ENCODE measurements at places on chromosomes 1 and 21.

DNA sequence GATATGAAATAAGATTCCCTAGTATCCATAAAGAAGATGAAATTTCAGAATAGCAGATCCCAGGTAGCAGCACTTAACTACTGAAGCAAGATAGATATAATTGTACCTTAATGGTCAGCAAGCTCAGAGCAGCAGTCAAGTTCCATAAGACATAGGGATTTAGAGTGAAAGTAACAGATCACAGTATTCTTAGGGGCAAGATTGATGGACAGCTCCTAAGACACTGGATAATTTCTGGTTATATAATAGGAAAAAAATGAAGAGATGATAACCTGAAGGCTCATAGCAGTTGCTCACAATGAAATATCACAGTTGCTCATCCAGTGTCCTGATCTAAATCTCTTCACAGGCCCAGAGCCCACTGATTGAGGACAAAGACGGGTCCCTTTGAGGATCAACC lies 66.0 kb downstream of the SLC30A10 start:
- DNase-seq, result no peak

DNA sequence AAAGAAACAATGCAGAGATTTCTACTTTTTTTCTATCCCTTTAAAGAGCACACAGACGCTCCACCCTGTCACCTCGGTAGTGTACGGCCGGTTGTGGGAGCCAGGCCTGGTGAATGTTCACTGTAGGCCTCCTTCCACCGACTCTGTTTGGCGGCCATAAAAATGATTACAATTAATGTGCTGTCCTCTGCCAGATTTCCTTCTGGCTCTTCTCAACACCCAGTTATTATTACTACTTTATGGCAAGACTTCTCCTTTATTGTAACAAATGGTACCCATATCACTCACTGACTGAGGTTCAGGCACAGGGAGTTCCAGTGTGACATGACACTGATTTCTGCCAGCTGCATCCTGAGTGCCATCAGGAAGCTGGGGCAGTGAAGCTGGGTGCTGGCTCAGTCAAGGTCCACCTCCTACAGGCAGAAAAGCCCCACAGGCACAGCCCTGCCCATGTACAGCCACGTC lies 37.4 kb downstream of the GPR161 start:
- no peak for DNase-seq

DNA sequence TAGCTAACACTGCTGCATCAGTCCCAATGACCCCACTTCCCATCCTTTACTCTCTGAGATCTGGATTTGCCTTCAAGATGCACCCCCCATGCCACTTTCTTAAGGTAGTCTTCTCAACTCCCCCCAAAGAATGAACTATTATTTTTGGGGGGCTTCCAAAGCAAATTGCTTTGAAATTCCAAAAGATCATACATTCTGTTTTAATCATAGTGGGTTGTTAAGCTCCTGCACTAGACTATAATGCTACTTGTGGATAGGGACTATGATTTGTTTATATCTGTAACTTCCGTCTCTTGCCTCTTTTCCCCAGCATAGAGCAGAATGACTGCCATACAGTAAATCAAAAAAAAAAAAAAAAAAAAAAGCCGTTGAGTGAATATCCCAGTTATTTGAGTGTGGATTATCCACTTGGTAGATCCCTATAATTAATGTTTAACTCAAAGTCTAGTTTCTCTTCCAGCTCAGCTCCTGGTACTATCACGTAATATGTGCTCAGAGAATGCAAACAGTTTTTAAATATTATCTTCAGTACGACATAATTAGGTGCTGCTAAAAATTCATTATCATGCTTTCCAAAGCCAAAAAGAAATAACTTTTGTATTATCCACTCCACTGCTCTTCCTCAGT lies 26.9 kb downstream of the KIRREL1 start:
- DNase-seq, result no peak

DNA sequence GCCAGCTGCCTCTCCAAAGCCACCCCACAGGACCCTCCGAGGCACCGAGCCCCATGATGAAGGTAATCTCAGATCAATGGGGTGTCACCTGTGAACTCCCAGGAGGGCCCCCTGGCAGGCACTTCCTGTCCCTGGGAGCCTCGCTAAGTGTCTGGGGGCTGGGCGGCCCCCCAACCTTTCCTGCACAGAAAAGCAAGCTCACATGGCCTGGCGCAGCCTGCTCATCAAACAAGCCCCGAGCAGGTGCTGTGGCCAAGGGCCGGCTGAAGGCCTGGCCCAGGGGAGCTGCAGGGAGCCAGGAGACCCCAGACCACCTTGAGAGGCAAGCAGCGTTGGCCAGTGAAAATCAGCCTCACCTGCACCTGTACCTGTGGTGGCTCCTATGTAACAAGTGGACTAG lies 2.9 kb downstream of the RIPK4 start:
- DNase-seq, result no peak

DNA sequence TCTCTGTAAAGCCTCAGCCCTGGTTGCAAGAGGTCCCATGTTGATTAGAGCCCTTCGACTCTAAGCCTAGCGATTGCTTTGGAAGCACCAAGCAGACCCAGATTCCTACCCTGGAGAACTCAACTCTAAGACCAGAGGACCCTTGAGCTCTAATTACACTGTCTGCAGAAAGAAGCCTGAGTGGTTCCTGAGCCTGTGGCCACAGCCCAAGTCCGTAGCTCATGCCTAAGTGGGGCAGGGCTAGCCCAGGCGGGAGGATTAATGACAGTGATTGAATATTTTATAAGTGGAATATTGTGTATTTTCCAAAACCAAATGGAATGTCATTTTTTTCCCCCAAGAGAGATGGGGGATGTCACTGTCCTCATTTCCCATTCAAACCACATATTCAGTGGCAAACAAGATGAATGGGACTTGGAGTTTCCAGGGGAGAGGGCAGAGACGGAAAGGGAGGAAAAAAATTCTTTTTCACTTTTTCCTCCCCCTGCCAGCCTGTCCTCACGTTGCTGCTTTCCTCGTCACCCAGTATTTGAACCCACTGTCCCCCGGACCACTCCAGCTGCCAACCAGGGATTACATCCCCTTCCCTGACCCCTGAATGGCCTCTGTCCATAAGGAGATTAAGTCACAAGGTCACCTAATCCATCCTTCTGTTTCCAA lies 79.6 kb upstream of the CTTNBP2NL start:
- DNase-seq, result no peak

DNA sequence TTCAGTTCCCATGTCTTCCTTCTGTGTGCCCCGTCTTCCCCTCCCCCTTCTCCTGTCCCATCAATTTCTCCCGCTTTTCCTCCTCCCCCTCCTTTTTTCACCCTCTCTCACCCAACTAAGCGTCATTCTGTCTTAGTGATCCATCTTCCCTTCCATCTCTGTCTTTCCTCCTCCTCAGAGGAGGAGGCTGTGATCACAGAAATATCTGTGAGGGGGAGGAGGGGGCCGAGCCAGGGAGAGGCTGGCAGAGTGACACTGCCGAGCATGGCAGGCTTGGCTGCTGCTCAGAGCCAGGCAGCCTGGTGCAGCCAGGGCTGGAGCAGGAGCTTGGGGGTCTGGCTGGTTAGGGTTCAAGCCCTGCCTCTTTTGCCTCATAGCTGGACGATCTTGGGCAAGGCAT lies 7.6 kb downstream of the HTR6 start:
- no peak for DNase-seq

DNA sequence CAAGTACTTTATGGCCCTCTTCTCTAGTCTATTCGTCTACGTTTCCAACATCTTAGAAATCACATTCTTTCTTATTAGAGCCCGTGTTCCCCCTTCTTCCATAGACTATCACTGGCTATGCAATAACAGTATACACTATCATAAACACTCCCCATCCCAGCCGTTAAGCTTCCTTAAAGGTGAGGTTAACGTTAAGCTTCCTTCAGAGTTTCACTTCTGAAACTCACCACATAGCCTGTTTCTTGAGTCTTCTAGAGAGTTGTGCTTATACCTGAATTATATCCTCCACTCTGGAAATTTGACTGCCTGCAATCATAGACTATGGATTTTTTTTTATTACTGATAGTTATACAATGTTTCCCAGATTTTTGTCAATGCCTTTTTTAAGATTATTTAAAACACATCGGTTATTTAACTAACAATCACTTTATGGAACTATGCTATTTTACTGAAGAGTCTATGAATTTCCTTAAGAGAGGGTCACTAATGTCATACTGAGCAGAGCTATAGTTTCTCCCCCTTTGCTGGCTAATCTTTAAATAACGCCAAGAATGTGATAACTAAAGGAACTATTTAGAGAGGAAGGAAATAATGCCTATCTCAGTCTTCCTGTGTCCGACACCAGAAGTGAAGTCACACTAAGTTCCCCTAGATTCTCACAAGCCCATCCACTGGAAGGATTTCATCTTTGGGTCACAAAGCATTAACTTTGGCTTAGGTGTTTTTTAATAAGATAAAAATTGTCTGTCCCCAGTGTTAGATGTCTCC lies 16.8 kb downstream of the FCER1A start:
- DNase-seq, result no peak

DNA sequence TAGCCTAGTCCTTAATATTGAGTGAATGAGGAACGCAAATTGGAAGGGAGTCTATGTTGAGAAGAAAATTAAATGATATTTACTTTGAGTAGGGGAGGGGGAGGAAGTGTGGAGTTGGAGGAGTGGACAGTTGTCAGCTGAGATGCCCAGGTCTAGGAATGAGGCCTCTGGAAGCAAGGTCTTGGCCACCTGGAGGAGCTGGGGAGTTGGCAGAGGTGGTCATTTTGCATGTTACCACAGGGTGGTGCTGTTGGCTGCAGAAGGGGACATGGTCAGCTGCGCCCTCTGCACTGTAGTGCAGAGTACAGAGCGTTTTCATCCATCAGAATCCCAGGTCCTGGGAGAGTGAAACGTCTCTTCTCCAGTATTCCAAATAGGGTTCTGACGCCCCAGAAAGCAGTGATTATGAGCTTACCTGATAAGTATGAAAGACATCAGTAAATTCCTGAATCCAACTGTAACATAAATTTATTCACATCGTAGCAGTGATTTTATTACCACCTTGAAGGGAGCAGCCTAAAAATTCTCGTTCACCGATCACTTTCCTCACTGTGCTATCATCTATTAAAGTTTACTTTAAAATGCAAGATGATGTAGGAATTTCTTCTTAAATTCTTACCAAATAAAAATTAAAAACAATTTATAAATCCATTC lies 13.8 kb downstream of the PARK7 start:
- peak; percentile 81 for DNase-seq
